ENCODE measurements at places on chromosomes 3 and 15. TPM values are rescaled to one million over a fixed set of nuclear protein-coding genes. Genes with fewer than 3 reads are reported as not detected.

DNA sequence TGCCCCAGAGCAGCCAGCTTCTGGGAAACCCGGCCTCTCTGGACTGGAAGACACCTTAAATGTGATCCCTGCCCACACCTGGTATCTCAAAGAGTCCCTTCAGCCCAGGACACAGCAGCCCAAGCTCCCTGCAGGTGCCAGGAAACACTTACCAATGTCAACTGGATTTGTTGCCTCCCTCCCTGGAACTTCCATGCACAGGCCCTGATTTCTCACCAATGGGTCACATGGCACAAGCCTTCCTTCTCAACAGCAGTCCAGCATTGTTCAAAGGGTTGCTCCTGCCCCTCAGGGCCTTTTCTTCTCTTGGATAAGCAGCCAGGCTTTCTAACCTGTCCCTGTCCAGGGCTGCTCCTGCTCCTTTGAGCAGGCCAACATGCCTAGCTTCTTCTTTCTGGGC, 31.6 kb downstream of the ANP32A start:
- no peak for DNase-seq

GRCh38 chr3:16290827-16291196, 25.8 kb downstream of the OXNAD1 start:
- peak; percentile 45 for DNase-seq

GRCh38 chr3:33364531-33365128, 75.6 kb downstream of the UBP1 start:
- no peak for DNase-seq

DNA sequence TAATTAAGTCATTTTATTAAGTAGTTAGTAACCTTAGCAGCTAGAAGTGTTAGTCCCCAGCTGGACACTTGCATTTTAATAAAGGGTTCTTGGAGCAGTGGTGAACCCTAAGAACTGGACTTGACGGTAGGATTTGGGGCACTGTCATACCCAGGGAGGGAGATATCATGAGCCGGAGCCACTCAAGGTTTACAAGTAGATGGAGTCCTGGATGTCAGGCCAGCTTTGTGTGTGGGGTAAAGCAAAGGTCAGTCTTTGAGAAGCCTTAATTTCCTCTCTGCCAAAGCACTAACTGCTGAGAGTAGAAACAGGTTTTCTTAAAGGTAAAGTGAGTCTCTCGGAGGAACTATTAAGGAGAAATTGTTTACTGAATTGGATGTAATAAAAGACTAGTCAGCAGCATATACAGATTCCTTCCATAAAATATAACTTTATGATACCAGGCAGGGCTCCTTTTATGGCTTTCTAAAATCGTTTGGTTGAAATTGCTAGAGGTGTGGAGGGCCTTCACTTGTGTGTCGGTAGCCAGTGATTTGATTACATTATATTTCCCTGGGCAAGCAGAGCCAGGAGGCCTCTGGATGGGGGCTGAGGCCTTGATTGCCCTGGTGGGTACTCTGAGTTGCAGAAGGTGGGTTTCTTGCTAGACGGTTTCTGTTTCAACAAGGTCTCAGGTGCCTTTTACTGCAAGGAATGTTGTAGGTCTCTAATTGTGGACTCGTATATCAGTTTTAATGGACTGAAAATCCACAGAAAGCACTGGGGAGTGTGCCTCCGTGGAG, 23.1 kb downstream of the SQOR start:
- no peak for DNase-seq

DNA sequence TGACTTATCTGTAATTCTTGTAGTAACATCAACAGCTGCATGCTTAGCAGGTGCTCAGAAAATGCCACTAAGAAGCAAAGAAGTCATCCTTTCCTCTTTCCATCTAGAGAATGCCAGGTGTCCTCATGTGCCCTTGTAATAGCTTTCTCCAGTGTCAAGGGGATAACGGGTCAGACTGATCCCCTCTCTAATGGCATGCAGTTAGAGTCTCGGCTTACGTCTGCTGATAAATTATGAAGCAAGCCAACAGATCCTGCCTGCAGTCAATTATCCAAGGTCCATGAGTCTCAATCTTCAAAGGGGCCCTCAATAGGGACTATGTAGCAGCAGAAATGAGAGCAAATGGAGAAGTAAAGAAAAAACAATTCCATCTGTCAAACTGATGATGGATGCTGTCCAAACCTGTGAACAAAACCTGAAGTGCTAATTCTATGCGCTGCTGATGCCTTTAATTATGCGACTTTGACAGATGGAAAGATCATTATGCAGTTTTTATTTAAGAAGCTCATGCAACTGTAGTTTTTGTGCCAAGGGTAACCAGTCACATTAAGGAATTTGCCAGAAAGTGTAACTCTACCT, 162.8 kb upstream of the PEX5L start:
- DNase-seq: no peak

The CACNA2D3 gene
- total RNA-seq: 0.42 TPM

The SAMD7 gene
- 0.96 TPM for total RNA-seq
